ENCODE measurements at places on chromosomes 1 and 21. TPM values are rescaled to one million over a fixed set of nuclear protein-coding genes. Genes with fewer than 3 reads are reported as not detected.

DNA sequence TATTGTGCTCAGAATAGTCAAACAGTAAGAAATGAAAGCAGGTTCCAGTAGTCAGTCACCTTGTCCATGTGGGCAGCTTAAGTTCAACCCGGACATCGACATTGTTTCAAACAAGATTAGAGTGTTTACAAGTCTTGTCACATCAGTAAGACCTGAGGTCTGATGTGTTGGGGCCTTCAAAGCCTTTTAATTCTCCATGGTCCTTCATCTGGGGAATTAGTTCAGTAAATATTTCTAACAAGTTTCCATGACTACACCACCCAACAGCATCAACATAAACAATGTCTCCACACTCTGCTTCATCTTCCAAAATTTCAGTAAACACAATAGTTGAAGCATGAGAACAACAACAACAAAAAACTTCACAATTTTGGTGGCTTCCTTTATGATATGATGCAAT lies 15.1 kb upstream of the ADORA1 start:
- DNase-seq, result no peak

DNA sequence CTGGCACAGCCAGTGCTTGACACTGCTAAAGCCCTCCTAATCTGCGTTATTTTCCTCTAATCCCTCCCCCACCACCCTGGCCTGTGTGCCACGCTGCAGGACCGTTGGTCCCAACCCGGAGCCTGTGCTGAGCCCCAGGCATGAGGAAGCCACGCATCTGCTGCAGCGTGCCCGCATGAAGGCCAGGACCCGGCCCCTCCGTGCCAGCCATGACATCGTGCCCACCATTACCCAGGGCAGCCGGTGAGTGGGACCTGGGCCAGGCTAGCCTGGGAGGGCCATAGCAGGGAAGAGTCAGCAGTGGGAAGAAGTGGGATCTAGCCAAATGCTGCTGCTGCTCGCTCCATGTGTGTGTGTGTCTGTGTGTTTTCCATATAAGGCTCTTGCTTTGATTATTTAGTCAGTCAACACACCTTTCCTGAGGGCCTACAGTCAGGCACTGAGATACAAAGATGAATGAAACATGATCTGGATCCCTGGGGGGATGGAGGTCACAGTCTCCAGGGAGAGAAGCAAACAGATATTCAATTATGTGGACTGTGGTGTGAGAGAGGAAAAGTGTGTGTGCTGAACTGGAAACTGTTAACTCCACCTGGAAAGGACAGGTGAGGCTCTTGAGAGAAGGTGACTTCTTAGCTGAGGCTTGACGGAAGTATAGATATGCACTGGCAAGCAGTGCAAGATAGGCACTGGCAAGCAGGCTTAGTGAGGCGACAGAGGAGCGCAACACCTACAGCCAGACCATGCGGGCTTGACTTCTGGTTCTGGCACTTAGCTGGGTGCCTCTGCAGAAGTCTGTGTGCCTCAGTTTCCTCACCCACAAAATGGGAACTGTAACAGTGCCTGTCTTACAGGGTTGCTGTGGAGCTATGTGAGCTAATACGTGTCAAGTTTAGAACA lies 15.9 kb downstream of the KIAA1614 start:
- peak; percentile 70 for DNase-seq

DNA sequence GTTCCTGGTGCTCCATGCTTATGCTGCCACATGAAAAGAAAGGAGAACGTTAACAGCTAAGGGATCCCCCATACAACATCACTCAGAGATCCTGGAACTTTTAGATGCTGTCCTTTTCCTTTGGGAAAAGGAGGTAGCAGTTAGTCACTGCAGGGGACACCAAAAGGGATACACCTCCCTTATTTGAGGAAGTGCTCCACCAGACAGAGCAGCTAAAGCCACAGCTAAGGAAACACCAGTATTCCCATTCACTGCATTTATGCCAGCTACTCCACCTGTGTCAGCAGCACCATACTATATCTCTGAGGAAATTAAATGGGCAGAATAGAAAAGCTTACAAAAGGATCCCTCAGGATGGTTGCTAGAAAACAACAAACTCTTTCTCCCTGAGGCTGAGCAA lies 26.0 kb upstream of the SLC6A9 start:
- DNase-seq, result no peak

The AKT3 gene
- polyA plus RNA-seq, result 30.5 TPM
